ENCODE measurements at places on chromosomes 5 and 9.
A peak's percentile ranks its signal among the peaks of the same experiment; 100 is the strongest.

DNA sequence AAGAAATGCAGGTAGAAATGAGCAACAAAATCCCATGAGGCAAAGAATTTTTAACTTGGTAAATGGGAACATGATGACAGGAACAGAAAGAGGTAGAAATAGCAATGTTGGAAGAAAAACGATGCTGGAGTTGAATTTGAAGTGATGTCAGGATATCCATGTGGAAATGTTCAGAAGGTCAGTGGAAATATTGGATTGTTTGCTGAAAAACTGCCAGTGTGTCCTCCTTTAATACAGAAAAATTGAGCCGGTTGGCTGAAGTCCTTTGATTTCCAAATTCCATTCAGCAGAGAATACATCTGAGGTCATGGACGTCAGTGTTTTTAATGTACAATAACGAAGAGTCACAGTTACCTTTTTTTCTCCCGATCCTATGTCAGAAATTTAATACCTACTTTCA is 110.0 kb upstream of the DMAC1 start:
- no peak for DNase-seq

DNA sequence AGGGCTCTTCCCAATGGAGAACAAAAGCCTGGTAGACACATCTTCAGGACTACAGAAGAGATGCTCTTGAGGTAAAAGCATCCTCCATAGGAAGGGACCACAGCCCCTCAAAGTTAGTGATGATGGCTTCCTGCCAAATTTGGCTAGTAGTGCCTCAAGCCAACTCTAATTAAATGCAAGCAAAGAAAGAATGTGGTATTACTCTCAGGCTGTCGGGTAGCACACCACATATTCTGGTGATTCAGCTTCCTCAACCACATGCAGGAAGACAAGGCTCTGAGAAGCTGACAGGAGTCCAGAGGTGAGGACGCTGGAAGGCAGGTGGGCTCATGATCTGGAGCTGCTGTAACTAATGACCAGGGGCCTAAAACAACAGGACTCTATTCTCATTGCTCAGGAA is 37.2 kb upstream of the S1PR3 start:
- no peak for DNase-seq

DNA sequence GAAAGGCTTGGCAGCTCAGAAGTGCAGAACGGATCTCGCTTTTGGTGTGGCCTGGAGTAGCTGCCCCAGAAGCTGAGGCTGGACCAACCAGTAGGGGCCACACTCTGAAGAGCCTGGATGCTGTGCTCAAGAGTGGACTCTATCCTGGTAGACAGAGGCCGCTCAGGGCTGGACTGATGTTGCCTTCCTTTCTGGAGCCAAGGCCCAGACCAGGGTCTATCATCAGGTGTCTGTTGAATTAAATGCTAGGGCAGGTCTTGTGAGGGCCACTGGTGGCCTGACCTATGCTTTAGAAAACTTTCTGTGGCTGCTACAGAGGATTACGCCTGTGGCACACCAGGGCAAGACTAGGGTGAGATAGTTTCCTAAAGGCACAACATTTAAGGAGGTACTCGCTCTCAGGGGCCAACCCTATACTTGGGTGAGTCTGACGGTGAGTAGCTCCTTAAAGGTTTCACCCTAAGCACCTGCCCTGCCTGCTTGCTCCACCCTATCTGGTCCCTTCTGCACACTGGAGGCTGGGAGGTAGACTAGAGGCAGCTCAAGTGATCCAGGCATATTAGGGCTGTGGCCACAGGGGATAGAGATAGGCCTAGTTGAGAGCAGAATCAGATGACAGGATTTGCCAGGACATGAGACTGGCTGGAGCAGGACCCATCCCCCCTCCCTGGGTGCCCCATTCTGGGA is 9.8 kb upstream of the IRF1 start:
- peak; percentile 51 for DNase-seq

GRCh38 chr5:180332051-180332517 is 21.1 kb downstream of the GFPT2 start:
- no peak for DNase-seq

GRCh38 chr5:131279204-131279603 is 15.4 kb downstream of the CDC42SE2 start:
- no peak for DNase-seq

- no peak for DNase-seq
Observed at GRCh38 chr9:106964822-106965525, 102.0 kb downstream of the ZNF462 start.

DNA sequence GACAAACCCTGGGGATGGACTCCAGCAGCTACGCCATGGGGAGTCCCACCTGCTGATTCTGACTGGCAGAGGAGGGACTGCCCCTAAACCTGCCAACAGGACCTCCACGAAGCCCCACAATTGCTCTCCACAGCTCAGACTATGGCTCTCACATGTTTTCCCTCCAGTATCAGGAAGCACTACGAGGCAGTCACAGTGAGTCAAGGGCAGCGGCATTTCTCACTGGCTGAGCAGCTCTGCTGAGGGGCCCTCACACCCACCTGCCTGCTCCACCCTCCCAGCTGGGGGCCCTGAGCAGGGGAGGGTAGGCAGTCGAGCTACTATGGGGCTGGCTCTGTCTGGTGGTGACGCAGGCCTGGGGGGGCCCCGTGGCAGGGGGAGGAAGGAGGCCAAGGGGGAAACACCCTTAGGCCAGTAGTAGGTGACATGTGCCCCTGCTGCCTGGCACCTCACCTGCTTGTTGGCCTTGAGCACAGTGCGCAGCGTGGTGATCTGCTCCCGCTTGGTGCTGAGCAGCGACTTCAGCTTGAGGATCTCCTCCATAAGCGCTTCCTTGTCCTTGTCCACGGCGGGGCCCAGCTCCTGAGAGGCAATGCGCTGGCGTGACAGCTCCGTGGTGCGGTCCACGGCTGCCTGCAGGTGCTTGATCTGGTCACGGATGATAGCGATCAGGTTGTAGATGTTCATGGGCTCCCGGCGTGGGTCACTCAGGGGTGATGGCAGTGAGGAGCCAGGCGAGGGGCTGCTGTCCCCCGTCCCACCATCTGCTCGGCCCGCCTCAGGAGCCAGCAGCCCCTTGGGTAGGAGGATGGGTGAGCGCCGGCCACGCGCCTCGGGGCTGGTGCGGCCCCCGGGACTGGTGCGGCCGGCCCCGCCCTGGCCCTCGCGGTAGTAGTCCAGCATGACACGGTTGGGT is 46.3 kb downstream of the BICD2 start:
- DNase-seq: no peak

GRCh38 chr9:4937446-4937845 is 47.6 kb upstream of the JAK2 start:
- peak; percentile 59 for DNase-seq

GRCh38 chr9:124216474-124217176 is 41.1 kb upstream of the NEK6 start:
- DNase-seq: no peak

- no peak for DNase-seq
Observed at GRCh38 chr5:44568519-44568918, 179.3 kb upstream of the FGF10 start.

GRCh38 chr5:181042722-181043121 is 2.7 kb downstream of the BTNL9 start:
- no peak for DNase-seq

DNA sequence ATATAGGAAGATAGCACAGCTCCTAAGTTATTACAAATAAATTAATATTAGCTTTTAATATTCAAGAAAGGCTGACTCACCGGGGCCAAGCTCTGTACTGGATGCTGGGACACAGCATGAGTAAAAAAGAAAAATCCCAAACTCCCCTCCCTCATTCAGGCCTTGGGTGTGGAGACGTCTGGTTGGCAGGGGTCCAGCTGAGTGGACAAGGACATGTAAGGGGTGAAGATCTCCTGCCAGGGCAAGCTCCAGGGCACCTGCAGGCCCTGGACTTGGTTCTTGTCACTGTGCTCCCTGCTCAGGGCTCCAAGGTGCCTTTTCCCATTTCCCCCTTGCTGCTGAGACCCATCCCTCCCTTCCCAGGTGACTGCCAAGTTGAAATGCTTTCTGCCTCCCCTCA is 388.5 kb downstream of the ENC1 start:
- DNase-seq: no peak

DNA sequence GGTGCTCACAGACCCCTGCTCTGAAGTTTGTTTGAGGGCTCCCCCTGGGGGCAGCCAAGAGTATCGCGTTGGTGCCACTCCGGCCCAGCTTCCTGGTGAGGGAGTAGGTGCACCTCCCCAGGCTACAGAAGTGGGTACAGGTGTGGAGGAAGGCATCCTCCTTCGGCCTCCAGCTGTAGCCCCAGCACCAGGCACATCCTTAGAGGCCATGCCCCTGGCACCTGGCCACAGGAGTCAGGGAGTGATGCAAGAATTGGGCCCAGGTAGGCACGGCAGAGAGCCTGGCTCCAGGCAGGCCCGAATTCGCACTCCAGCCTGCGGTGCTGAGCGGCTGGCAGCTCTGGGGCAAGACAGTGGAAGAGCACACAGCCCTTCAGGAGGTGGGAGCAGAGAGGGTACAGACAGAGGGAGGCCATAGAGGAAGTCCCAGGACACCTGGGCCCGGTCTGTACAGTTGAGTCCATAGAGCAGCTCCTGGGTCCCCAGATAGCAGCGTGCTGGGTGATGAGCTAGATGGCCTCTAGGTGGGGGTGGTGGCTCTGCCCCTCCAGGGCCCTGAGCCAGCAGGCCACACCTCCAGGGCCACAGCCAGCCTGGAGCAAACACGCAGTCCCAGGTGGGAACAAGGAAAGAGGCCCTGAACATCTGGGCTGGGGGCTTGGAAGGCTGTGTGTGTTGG is 2.4 kb downstream of the SAPCD2 start:
- DNase-seq: peak; percentile 85

- DNase-seq: no peak
Observed at GRCh38 chr9:17064558-17064957, 70.3 kb upstream of the CNTLN start.

- DNase-seq: no peak
Observed at GRCh38 chr9:83425240-83425639, 113.0 kb downstream of the FRMD3 start.

GRCh38 chr9:121280715-121281613 is 13.0 kb downstream of the GSN start:
- no peak for DNase-seq

GRCh38 chr5:12141496-12141895 is 237.2 kb upstream of the CTNND2 start:
- DNase-seq: no peak

GRCh38 chr5:174413567-174414314 is 310.6 kb upstream of the MSX2 start:
- no peak for DNase-seq

DNA sequence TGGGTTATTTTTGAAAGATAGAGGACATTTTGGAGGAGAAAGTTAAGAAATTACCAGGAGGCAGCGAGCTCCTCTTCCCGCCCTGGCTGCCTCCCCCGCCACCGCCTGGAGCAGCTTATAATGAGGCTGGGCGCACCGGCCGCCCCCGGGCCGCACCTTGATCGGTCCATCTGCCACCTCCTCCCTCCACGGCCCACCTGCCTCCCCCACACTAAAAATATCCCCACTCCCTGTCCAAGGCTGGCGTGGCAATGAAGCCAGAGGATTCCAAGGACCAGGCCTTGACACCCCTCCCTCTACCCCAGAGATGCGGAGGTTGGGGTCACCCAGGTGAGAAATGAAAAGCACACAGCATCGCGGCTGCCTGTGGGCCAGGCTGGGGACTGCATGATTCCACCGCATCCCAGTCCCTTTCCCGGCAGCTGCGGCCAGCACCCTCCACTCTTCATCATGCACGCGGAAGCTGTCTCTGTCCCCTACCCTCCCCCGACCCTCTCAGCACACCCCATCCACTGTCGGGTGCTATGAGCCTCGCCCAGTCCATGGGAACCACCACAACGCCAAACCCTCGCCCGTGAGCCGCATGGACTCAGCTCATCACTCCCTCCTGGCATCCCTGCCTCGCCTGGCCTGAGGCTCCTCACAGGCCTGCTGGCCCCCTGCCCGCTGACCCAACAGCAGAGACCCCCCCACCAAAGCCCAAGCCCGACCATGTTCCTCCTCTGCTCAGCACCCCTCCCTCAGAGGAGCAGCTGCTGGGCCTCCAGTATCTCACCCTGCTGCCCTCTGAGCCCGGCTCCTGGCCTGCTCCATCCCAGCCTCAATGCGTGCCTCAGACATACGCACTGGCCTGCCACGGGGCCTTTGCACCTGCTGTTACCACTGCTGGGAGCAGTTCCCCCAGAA is 50.0 kb downstream of the SARDH start:
- no peak for DNase-seq

DNA sequence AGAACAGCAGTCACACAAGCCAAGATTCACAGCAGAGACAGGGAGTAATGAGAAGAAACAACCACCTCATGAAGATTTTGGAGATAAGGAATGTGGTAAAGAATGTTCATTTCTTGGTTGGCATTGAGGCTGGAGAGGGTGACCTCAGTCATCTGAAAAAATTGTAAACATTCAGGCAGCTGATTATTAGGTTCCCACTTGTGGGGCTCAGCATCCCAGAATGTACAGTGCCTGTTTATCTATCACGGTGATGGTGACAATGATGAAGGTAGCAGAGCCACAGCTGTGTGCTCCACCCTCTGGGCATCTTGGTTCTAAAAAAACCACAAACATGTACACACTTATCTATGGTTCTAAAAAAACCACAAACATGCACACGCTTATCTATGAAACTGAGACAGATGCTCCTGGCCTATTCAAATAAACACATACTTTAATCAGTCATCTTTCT is 143.9 kb upstream of the MOCS2 start:
- DNase-seq: peak; percentile 42

GRCh38 chr5:137148159-137148558 is 351.0 kb downstream of the SPOCK1 start:
- no peak for DNase-seq

- DNase-seq: no peak
Observed at GRCh38 chr5:30561771-30562170, 631.7 kb upstream of the CDH6 start.

Measured in erythroblast (primary cell).